Right lung (tissue), 10 donors: ENCODE measurements at places on chromosomes 3 and 15. TPM values are rescaled to one million over a fixed set of nuclear protein-coding genes. Genes with fewer than 3 reads are reported as not detected.

DNA sequence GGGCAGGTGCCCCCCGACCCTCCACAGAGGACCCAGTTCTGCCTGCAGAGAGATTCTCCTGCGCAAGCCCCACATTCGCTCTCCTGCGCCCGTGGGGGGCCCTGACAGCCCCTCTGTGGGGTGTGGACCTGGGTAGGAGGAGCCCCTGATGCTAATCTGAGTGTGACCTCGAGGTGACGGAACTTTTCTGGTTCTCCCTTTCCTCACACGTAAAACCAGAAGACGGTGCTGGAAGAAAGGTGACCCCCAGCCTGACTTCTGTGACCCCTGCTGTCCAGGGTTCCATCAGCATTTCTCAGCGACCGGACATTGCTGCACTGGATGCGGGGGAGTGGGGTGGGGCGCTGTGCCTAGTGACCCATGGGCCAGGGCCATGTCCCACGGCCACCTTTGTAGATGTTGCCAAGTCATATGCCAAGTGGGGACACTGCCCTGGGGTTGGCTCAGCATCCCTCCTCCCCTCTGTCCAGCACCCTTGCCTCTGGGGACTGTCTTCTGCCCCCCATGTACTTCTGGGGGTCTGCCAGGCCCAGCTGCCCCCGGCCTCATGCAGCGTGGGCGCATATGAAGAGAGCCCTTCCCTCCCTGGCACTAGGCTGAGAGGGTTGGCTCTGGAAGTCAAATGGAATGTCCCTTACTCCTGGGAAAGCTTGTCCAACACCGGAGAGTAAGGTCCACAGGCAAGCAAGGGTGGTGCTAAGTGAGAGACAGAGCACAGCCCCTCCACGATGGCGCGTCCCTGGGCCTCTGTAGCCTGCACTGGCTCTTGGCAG, 129.1 kb upstream of the MEF2A start:
- DNase-seq: no peak

DNA sequence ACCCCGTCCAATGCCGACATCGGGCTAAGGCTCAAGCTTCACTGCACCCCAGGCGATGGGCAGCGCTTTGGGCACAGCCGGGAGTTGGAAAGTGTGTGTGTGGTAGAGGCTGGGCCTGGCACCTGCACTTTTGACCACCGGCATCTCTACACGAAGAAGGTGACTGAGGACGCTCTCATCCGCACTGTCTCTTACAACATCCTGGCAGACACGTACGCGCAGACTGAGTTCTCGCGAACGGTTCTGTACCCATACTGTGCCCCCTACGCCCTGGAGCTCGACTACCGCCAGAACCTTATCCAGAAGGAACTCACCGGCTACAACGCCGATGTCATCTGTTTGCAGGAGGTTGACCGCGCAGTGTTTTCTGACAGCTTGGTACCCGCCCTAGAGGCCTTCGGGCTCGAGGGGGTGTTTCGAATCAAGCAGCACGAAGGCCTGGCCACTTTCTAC, 1.0 kb downstream of the PDE12 start:
- DNase-seq: no peak

Gene RHCG
- polyA plus RNA-seq: 1.8 TPM

Gene FAM43A
- 15.9 TPM for polyA plus RNA-seq

- no peak for DNase-seq
Measured at GRCh38 chr15:63256433-63257274, 20.8 kb upstream of the APH1B start.

Gene SERINC4
- polyA plus RNA-seq: not detected

GRCh38 chr15:70762469-70763119, 764 bp downstream of the UACA start:
- DNase-seq: peak; percentile 68

Gene TM4SF18
- polyA plus RNA-seq: 16.1 TPM

- no peak for DNase-seq
Measured at GRCh38 chr3:53859178-53859577, 12.8 kb downstream of the IL17RB start.

DNA sequence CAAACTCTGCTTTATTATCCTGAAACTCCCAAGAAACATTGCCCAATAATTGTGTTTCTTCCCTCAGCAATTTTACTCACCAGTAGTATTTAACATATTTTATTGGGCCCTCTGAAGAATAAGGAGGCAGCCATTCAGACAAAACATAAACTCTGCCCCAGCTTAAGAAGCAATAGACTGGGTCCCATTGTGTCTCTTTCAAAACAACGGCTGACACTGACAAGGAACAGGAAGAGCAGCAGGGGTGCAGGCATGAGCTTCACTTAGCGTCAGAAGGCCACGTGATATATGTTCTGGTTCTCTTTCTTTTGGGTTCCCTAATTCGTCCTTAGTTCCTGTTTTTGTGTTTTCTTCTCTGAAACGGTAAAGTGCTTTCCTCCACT, 242.3 kb downstream of the FHIT start:
- DNase-seq: no peak

- no peak for DNase-seq
Measured at GRCh38 chr3:61573441-61573840, 12.1 kb downstream of the PTPRG start.

GRCh38 chr3:58899159-58899952, 150.5 kb downstream of the CFAP20DC start:
- peak; percentile 20 for DNase-seq

Gene SMARCC1
- 77.1 TPM for polyA plus RNA-seq

Gene BOC
- polyA plus RNA-seq: 24.0 TPM

Gene TRMT10C
- polyA plus RNA-seq: 26.9 TPM

GRCh38 chr15:56320316-56320715, 44.9 kb upstream of the TEX9 start:
- DNase-seq: no peak

GRCh38 chr15:41283653-41284426, 48.6 kb downstream of the OIP5 start:
- DNase-seq: peak; percentile 99

DNA sequence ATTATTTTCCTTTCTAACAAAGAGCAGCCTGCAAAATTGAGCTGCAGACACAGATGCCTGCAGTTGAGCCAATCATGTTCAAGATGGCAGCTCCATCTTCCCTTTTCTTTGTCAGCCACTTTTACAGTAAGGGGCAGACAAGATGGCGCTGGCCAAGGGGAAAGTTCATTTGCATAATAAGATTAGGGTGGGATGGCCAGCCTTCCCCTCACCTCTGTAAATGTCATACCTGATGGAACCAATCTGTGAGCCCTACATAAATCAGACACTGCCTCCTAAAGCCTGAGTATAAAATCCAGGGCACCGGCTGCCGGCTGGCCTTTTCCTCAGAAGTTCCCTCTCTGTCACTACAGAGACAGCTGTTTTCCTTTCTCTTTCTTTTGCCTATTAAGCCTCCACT, 15.8 kb downstream of the PATL2 start:
- no peak for DNase-seq

GRCh38 chr15:93852761-93853160, 378.6 kb upstream of the MCTP2 start:
- DNase-seq: no peak

DNA sequence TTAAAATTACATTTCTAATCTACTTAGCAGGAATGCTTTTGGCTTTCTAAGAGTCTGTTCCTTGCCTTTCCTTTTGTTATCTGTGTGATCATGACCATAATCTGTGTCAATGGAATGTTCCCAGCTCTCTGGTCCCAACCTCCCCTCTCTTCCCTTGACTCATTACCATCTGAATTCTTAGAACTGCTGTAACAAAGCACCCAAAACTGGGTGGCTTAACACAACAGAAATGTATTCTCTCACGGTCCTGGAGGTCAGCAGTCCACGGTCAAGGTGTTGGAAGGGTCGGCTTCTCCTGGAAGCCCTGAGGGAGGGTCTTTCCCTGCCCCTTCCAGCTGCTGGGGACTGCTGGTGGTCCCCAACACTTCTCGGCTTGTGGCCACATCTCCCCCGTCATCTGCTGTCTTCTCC, 81.1 kb downstream of the LRRK1 start:
- DNase-seq: no peak

GRCh38 chr3:184712248-184713039, 580 bp upstream of the MAGEF1 start:
- DNase-seq: no peak

- no peak for DNase-seq
Measured at GRCh38 chr3:53473422-53473821, 21.0 kb upstream of the CACNA1D start.

DNA sequence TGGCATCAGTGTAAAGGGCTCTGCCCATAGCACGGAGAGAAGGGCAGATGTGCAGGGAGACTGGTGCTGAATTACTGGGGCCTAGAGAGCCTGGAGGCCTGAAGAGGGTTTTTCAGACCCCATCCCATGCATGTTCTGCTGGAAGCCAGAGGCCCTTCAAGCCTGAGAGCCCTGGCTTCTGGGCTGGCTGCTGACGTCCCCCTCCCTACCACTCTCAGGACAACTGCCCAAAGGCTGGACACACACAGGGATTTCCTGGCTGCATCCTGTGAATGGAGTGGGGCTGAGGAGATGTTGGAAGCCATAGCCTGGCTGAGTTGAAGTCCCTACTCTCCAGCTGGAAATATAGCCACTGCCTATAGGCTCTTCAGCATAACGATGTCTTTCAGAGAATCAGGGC, 16.9 kb upstream of the DOCK3 start:
- no peak for DNase-seq

DNA sequence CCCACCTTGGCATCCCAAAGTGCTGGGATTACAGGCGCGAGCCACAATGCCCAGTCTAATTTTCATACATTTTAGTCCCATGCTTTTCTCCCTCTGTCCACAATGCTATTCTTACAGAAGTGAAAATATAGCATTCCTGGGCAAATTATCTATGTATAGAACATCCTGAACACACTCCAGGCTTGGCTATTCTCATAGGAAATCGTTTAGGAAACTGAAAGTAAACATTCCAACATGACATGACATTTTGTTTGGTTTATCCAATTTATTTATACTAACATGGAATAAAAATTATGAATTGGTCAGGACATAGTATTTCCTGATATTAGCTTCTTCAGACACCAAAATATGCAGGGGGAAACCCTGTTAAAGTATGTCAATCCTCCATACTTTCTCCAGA, 52.6 kb downstream of the SYNM start:
- DNase-seq: no peak

Gene PATL2
- 1.6 TPM for polyA plus RNA-seq

- no peak for DNase-seq
Measured at GRCh38 chr3:144287001-144287400, 315.4 kb downstream of the DIPK2A start.

Gene EEF1AKMT4
- polyA plus RNA-seq: 2.7 TPM
